ENCODE measurements at places on chromosomes 1 and 21.

GRCh38 chr1:77538956-77539518 is 143.4 kb downstream of the ZZZ3 start:
- DNase-seq: no peak

- DNase-seq: peak; percentile 71
These were observed 32.3 kb downstream of the SLC9A1 start for GRCh38 chr1:27122652-27123051.

- DNase-seq: peak; percentile 42
These were observed 1.7 kb downstream of the PLEKHG5 start for GRCh38 chr1:6489799-6490180.

GRCh38 chr1:228723921-228724320 is 11.4 kb upstream of the RHOU start:
- no peak for DNase-seq

DNA sequence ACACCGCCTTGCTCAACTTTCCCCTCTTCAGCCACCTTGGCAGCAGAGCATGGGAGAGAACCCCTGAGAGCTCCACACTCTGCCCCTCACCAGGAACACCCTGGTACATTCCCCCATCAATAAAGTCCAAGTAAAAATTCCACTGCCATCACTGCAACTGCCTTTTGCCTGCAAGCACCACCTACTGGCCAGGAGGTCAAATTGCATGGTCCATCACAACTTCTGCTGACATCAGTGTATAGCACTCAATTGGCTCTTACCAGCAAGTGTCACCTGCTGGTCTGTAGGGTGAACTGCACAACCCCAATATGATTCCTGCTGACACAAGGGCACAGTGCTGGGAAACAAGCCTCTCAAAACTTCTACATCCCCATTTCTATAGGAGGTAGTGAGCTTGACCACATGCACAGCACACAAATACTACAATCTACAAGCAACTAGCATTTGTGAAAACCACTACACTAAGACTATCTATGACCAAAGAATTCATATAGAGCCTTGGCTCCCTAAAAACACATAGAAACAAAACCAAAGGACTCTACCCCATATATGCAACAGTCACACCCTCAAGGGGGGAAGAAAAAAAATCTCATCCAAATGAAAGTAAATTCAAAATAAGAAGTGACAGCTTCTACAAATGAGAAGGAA is 69.2 kb downstream of the FASLG start:
- no peak for DNase-seq

DNA sequence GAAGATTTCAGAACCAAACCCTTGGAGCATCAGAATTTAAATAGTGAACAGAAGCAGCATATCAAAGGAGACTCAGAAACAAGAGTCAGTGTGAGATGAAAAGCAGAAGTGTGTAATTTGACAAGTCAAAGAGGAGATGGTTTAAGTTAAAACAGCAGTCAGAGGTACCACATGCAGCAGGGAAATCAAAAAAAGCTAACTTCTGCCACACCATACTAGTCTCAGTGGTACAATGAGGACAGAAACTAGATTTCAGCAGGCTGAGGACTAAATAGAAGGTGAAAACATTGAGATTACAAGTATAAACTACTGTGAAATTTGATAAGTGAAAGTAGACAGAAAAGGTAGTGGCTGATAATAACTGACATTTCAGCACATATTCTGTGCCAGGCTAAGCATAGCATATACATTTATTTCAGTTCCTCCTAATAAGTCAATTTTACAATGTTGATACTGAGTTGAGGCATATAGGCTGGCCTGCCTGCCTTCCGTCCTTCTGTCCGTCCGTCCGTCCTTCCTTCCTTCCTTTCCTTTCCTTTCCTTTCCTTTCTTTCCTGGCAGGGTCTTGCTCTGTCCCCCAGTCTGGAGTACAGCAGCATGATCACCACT is 12.6 kb downstream of the SUCO start:
- no peak for DNase-seq

- no peak for DNase-seq
These were observed 21.6 kb downstream of the SYT14 start for GRCh38 chr1:209959623-209960022.

- DNase-seq: no peak
These were observed 39.1 kb downstream of the SKI start for GRCh38 chr1:2267051-2267830.

DNA sequence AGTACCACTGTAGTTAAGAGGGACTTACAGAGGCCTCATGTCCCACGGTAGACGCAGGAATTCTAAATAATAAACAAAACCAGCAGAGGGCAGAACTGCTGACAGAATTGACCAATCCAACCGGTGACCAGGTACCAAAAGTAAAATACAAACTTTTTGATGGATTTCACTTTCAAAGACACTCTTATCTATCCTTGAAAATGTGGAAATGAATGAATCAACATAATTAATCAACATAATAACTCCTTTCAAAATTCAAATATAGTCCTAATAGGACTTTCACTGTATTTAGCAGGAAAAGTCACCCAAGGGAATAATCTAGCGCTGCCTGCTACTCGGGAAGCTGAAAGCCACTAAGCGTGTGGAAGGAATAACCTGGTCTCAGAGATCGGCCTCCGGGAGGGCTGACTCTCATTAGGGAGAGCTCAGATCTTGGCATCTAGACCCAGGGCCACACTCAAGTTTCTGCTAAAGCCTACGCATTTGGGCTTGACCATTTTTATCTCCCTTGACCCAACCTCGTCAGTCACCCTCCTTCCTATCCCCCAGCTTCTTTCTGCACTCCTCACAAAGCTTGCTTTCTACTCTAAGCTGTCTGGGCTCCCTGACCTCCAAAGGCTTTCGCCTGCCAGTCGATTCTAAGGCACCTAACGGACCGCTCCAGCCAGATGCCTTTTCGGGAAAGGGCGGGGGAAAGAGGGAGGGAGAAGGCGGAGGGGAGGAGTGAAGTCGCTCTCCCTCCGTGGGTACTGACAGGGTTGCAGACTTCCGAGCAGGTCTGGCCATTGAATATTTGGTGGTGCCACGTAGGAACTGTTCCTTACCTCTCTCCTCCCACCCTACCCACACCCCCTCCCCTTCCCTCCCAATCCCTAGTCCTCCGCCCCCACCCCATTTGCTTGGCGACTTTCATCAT is 1.6 kb downstream of the COL11A1 start:
- no peak for DNase-seq

- DNase-seq: no peak
These were observed 230.8 kb downstream of the KCTD3 start for GRCh38 chr1:215797859-215798258.

DNA sequence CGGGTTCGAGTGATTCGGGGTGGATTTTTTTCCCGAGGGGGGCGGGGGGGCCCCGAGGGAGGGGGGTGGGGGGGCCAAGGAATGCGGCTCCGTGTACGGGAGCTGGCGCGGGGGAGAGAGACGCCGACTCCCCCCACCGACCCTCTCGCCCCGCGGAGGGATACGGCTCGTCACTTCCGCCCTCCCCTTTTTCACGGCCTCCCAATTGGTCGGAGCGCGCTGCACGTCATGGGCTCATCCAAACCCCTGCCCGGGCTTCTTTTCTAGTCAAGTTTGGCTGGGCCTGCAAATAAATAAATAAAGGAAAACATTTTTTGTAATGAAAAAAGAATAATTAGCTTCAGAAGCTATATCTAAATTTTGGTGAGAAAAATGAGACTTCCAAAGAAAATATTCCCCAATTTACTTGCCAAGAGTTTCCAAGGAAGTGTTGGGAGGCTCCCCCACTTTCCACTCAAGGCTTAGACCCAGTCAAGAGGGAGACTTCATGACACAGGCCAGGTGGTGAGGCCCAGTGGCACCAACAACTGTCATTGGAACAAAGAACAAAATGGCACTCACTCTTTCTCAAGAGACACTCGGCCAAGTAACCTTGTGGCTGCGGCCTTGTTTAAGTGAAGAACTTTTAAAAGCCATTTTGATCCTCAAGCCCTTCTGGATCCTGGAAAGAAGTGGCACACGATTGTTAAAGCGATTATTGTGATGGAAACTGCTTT is at the start of gene POGZ:
TSS of gene POGZ (minus strand) at position 164 of the 716 bp plus-strand sequence. CDS start 17,290 bp downstream, outside the sequence.
- DNase-seq: peak; percentile 98

DNA sequence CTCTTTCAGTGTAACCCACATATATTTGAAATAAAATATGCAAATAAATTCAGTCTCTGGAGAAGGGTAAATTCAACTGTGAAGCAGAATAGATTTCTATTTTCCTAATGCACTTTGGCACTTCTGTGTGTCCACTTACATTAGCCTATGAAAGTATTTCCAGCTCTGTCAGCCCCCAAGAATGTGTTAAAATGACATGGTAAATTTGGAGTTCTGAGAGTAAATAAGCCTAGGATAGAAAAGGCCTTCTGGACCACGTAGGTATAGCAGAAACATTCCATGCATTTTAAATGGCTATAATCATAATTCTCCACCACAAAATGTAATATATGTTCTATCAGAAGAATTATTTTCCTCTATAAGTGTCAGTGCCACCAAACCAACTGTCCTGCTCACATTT is 276.2 kb downstream of the NEGR1 start:
- no peak for DNase-seq

DNA sequence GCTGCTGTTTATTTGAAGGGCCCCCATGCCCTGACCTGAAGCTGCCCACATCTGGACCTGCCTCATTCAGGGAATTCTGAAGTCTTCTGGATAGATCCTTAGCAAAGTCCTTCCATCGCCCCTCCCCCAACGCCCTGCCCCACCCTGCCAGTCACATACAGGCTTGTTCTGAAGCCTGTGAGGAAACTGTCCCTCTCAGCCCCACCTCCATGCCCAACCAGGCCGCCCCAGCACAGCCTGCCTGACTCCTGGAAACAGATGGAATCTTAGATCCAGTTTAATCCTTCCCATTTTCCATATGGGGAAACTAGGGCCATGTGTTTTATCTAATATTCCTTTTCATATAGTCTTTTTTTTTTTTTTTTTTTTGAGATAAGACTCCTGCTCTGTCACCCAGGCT is 44.5 kb upstream of the GPR37L1 start:
- no peak for DNase-seq

DNA sequence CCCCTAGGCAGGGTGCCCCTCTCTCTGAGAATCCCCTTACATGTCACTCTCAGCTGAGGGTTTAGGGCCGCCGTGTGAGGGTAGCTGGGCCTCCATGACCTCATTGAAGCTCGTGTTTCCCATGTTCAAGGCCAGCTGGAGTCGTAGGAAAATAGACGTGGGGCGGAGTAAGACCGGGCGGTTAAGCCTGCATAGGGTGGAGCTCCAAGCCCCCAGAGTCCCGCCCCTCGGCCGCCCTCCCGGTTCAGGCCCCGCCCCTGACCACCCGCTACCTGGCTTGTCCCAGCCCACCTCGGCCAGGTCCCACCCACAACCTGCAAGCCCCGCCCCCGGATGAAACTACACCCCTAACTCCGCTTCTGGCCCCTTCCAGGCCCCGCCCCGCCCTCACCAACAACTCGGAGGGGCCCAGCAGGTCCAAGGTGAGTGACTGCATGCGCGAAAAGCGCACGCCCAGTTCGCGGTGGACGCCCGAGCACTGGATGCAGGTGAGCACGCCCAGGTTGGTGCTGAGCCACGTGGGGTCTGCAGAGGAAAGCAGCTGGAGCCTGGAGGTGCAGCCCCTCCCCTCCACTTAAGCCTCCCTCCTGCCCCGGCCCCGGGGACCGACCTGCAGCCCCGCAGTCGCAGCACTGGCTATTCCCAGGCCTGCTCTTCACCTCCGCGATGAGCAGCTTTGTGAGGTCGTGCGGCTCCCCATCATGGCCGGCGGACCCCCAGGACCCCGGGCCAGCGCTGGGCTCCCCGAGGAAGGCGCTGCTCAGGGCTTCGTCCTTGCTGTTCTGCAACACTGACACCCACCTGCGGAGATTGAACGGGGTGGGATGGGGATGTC is 12.2 kb upstream of the TCEA3 start:
- no peak for DNase-seq
